HCEC 1CT (cell line): ENCODE measurements at places on chromosomes 1 and 21.

DNA sequence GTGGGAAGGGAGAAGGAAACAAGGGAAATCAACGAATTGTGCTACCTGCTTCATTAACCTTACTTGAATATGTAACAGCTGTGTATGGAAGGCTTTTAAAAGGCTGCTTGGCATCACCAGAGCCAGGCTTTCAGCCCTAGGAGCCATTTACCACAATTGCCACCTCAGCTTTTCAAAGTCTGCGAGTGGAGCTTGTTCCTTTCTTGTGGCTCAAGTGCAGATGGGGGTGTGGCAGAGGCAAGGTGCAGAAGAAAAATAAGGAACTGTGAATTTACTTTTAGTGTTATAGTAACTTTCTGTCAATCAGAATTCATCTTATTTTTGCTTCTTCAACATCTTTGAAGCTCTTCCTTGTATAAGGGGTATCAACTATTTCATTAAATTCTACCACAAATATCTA, 17.6 kb downstream of the CLCA2 start:
- no peak for DNase-seq

GRCh38 chr1:39872698-39873097, 10.6 kb downstream of the TRIT1 start:
- DNase-seq: no peak

DNA sequence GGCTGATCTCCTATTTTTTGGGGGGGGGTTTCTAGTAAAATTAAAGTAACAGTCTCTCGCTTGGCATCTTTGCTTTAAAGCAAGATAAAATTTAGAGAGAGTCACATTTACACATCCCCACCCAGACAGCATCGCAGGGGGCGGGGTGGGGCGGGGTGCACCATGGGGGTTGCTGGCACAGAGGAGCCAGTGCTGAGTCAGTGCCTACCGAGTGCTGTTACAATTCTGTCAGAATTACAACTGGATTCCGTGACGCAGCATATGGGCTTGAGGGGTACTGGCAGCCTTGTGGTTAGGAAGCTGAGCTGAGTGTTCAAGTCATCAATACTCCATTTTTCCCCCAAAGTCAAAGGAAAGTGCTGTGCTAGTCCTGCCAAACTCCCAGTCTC, 175.9 kb downstream of the PRDM16 start:
- DNase-seq: no peak

DNA sequence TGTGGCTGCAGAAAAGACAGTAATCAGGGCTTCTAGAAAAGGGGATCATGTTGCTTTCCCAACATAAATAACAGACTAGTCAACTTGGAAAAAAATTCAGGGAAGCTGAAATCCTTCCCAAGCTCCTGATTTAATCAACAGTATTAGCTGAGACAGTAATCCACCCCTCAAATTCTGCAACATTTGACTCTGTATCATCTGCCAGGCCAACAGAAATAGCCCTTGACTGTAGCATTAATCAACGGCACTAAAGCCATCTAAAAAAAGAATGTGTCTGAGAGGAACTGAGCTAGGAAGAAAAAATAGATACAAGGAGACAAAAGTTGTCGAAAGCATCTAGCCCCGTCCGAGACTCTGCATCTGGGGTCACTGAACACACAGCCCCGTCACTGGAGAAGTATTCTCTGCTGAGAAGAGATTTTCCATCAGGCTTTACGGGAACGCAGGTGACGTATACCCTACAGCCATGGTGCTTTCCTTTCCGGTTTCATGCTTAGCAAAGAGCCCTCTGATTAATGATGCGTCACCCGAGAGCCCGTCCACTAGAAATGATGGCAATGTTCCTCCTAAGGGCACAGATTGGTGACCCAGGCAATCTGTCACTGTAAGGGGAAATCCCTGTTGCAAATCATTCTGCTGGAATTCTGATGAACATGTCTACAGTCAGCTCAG, 42.1 kb upstream of the TP53BP2 start:
- peak; percentile 99 for DNase-seq

DNA sequence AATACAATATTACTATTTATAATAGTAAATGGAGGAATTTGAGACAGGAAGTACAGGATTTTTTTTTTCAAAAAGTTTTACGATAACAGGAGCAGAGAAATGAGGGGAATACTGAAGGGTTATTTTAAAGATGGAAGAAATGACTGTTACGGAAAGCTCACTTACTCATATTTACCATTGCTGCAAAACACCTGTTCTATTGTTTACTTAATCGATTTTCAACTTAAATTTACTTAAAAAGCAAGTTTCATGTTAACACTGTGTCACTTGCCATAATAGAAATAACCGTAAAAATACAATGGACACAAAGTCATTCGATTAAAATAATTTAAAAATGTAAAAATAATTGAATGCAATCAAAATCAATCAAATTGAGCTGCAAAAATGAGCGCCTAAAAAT, 3.4 kb upstream of the EXO1 start:
- DNase-seq: no peak

DNA sequence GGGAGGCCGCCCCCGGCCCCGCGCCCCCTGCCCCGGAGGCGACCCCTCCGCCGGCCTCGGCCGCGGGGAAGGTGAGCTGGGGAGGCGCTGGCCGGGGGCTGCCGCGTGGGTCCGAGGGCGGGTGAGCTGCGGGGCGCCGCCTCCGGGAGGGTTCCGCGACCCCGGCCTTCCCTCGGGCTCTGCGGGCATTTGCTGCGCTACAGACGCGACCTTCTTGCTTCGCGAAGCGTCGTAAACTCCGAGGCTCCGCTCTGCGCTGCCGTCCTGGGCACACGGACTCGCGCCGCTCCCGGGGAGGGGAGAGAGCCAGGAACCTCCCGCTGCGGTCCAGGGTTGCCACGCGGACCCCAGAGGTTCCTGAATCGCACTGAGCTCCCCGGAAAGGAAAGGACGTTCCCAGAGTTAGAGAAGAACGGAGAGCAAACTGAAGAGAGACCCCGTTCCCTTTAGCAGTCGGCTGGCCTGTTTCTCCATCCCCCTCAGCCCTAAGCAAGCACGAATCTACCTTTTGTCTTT, 345 bp downstream of the SLX9 start:
- no peak for DNase-seq

DNA sequence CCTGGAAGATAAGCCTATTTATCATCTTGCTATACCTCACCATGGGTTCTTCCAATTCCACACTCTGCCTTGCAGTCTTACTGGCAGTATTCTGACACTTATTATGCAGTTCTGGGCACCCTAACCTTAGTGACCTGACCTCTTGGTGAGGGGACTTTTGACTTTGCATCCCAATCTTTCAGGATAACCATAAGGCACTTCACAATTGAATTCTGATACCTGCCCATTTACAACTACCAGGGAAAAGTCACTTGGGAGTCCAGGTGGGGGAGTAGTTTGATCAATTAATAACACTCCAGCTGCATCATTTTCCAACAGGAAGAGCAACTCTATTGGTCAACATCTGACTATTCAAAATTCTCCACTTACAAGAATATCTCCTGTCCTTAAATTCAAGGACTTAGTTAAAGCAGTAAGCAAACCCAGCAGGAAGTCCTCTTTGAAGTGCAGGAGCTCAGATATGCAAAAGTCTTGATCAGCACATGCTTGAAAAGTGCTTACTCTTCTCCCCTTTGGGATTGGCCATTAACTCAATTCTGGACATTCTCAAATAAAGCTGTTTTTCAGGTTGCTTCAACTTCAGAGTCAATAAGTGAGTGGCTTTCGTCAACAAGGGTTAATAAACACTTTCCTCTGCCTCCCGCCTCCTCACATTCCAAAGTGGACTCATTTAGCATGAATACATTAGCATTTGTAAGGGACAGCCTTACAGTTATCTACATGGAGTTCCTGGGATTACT, 177.4 kb upstream of the NRIP1 start:
- no peak for DNase-seq

- no peak for DNase-seq
Observed at GRCh38 chr21:44357064-44357837, 3.8 kb downstream of the TRPM2 start.

GRCh38 chr1:183834568-183834967, 29.6 kb downstream of the RGL1 start:
- DNase-seq: no peak

DNA sequence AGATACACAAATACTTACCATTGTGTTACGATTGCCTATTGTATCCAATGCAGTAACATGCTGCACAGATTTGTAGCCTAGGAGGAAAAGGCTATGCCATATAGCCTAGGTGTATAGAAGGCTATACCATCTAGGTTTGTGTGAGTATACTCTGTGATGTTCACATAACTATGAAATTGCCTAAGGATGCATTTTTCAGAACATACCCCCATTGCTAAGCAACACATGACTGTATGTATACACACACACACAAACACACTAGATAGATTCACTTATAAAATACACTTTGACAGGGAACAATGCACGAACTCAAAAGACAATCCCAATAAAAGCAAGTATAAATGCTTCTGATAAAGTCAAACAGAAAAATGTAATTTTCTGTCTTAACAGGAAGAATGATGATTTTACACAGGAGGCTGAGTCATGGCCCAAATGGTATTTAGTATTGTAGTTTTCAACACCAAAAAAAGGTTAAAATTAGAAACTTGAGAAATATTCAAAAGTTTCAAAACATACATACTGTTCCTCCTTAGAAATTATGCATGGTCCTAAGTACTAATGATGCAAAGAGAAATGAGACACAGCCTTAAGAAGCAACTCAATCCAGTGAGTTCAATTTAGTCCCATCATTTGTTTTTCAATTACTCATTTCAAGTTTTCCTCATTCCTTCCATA, 12.2 kb downstream of the FH start:
- peak; percentile 66 for DNase-seq

GRCh38 chr1:88296642-88297041, 387.4 kb upstream of the PKN2 start:
- no peak for DNase-seq

DNA sequence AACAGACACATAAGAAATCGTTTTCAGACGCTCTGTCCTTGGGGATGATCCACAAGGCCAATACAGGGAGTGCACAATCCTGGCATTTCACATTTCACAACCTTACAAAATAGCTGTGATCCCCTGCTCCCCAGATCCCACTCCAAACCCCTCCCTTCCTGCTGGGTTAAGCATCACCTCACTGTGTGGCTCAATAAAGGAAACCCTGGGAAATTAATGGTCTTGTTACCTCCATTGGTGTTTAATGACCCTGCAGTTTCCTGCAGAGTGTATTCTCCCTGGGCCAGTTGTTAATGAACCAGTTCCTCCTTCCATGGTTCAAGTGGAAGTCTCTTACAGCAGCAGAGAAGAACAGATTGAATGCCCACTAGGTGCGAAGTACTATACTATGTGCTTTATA, 334.7 kb downstream of the OMA1 start:
- DNase-seq: no peak

DNA sequence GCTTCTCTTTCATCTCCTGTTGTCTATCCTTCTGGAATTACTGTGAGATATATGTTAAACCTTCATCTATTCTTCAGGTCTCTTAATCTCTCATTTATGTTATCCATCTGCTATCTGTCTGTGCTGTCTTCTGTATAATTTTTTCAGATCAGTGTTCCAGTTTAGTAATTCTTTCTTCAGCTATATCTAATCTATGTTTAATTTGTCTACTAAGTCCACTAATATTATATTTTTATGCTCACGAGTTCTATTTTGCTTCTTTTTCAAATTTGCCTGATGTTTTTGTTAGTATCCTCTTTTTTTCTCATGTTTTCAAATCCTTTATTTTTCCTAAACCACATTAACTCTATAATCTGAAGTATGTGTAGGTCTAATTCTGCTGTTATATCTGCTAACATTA, 34.6 kb upstream of the PLEKHO1 start:
- no peak for DNase-seq

- DNase-seq: no peak
Observed at GRCh38 chr1:167482184-167482583, 36.1 kb downstream of the CD247 start.

DNA sequence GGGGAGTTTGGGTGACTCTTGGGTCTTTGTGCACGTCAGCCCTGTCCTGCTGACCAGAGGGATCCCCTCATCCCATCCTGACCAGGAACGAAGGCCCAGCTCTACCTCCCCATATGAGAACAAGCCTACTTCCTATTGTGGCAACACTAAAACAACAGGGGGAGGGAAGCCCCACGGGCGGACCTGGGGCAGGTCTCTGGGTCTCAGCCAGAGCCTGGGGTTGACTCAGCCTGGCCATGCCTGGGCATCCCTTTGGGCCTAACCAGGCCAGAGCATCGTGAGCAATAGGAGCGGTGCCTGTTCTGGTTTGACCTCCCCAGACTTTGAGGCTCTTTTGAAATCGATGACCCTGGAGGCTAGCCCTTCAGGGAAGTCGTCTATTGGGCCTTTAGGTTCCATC, 16.8 kb downstream of the RPS6KA1 start:
- DNase-seq: no peak

GRCh38 chr1:23930861-23931490, 17.8 kb upstream of the CNR2 start:
- peak; percentile 40 for DNase-seq

DNA sequence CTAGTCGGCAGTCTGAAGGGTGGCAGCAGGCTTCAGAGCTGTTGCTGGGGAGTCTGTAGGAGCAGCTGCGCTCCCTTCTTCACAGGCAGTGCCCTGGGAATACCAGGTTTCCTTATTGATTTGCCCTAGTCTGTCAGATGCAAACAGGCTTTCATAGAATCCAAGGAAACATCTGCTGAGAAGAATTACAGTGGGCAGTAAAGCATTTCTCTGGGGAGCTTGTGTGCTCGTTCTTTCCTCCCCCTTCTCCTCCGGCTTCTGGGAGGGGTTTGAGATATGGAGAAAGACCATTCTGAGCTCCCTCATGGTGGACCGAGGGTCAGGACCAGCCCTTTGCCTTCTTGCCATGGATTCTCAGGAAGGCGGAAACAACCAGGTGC, 25.4 kb upstream of the PARP1 start:
- no peak for DNase-seq

DNA sequence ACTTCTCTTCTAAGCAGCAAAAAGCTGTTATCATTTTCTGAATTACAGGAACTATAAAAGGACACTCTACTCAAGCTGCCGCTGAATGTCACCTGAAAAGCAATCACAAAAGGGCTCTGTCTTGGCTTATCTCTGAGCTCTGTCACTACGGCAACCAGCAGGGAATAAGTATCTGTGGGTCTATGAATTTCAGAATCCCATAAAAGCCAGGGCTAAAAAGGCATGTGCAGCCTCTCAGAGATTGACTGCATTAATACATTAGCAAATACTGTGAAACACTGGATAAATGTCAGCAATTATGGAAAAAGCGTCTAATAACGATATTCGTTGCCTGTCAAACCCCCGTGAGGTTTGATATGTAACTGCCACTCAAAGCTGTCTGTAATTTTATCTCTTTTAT, 210.2 kb upstream of the DMRTA2 start:
- no peak for DNase-seq

DNA sequence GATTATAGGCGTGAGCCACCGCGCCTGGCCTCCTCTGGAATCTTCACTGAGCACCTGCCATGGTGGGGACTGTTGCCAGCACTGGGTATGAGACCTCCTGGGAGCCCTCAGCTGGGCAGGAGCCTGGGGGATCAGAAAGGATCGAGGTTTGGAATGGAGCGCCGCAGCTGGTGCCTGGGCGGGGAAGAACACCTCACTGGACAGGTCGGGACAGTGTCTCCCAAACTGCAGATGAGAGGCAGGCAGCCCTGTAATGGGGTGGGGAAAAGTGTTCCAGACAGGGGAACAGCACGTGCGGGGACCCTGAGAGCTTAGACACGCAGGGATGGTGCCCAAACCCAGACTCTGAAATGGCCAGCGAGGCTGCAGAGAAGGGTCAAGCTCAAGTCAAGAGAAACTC, 150.9 kb upstream of the C1orf174 start:
- DNase-seq: no peak
